Stomach (tissue), 19 donors: ENCODE measurements at places on chromosomes 6 and 20. TPM values are rescaled to one million over a fixed set of nuclear protein-coding genes. Genes with fewer than 3 reads are reported as not detected.
A peak's percentile ranks its signal among the peaks of the same experiment; 100 is the strongest.

BPIFA1 gene
- not detected for total RNA-seq

RIN2 gene
- 82.7 TPM for total RNA-seq

OPRL1 gene
- total RNA-seq, result not detected

MATN4 gene
- 0.37 TPM for total RNA-seq

PET117 gene
- total RNA-seq, result 4.6 TPM

SOX4 gene
- total RNA-seq, result 62.0 TPM

DNA sequence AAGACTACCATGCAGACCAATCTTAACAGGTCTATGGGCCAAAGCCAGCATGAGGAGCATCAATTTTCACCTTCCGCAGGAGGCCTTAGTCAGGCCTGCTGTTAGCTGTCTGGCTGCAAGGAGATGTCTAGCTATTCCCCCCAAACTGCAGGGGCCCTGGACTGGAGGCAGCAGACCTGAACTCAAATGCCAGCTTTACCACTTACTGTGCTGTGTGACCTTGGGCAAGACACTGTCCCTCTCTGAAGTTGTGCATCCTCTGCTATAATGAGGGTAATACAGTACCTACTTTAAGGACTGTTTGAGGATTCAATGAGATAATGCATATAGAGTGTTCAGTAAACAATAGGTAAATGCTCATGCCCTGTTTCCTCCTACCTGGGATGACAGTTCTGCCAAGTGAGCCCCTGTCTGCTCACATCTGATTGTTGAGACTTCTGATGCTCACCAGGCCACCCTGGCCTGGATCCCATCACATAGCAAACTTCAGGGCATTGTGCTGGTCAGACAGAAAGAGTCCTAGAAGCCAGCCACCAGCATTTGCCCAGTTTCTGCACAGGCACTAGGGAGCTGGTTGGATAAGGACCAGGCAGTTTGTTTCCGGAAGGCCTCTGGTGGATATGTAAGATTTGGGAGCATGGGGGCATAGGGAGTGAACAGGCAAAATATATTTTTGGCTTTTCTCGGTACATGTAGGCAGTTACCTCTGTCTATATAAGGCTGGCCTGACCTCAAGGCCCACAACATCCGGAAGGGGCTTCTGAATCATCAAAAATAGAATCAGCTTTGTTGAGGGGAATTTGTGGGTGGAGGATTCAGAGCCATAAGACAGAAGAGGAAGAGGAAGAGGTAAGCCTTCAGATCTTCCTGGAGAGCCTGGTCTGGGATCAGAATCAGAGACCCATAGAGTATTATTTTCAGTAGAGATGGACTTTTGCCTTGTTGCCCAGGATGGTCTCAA, 2.3 kb upstream of the OCSTAMP start:
- DNase-seq, result no peak

GRCh38 chr6:32774426-32774825, 11.1 kb upstream of the HLA-DQB2 start:
- DNase-seq, result no peak

GRCh38 chr6:148021699-148022098, 320.9 kb upstream of the SASH1 start:
- DNase-seq, result peak; percentile 47

GRCh38 chr6:36649701-36650484, 28.6 kb upstream of the CDKN1A start:
- no peak for DNase-seq

- no peak for DNase-seq
Observed at GRCh38 chr6:70396163-70396562, 17.1 kb upstream of the FAM135A start.

DNA sequence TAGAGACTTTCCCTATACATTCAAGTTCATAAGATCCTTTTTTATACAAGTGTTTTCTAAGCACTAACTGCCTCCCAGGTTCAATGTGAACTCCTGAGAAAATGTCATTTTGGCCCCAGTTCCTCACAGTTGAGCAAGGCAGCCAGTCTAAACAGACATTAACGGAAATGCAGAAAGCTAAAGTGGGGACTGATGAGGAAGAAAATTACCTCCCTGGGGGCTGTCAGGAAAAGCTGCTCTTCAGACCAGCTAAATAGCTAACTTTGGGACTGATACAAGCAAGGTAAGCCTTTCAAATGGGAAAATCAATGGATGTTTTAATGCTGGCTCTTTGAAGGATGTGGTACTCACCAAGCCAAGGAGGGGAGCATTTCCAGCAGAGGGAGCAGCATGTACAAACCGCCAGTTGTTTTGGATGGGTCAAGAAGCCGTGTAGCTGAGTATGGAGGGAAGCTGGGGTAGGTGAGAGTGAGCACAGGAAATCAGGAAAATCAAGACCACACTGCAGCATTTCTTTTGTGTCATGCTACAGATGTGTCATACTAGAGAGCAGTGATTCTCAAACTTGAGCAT, 180.8 kb upstream of the CHD6 start:
- DNase-seq, result no peak

- no peak for DNase-seq
Observed at GRCh38 chr6:113570641-113571040, 286.5 kb upstream of the MARCKS start.
